ENCODE measurements at places on chromosomes 1 and 21.
A peak's percentile ranks its signal among the peaks of the same experiment; 100 is the strongest.

DNA sequence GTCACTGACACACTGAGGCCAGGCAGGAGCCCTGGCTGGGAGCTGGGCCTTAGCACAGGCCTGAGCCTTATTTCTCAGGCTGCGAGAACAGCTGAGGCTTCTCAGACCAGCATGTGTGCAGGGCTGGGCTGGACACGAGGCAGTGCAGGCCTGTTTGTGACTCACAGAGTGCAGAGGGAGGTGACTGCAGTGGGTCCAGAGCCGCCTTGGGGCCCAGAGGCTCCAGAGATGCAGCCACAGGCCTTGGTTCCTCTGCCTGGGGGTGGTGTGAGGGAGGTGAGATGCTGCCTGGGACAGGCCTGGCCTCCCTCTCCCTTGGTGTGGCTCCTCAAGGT, 61.2 kb upstream of the ETV3 start:
- peak; percentile 54 for DNase-seq

GRCh38 chr1:65255035-65255655, 54.2 kb upstream of the DNAJC6 start:
- no peak for DNase-seq

DNA sequence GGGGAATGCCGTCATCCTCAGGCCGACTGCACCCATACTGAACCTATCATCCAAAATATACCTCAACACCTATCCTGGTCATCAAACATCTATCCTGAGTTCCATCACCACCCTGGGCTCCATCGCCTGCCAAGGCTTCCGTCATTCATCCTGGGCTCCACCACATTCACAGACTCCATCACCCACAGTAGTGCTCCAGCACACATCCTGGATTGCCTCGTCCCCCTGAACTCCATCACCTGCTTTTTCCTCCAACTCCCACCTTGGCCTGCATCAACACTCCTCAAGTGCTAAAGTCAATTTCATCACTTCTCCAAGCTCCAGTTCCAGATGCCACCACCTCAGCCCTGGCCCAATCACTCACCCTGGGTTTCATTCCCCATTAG, 7.8 kb downstream of the MAP3K6 start:
- no peak for DNase-seq

GRCh38 chr1:39102537-39103327, 76.6 kb downstream of the NDUFS5 start:
- no peak for DNase-seq

- DNase-seq = no peak
These were observed 43.1 kb downstream of the OR10J5 start for GRCh38 chr1:159492575-159493323.

- peak; percentile 97 for DNase-seq
These were observed at the start of gene LRRC47 for GRCh38 chr1:3796215-3797061. Gene LRRC47, minus strand, starts transcription at chr1:3796498. Its CDS starts 22 bp downstream, at chr1:3796476.

DNA sequence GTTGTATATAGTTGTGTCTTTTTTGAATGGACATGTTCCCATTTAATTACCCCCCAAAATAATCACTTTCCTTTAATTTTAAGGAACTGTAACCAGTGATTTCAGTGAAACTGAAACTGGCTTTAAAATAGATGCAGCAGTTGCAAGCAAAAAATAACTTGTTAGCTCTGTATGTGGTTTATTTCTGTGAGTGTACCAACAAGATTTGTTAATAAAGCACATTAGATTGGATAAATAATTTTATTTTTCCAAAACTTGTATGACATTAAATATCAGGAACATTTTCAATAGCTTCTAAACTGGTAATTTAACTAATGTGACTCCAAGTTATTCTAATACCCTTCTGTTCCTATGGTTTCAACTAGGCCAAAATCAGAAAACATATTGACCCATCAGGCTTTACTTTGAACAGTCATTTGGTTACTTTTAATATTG, 184.3 kb upstream of the CACYBP start:
- no peak for DNase-seq

GRCh38 chr1:93206567-93206954, 26.0 kb downstream of the CCDC18 start:
- DNase-seq = no peak

- DNase-seq = peak; percentile 79
These were observed 382 bp downstream of the GPBP1L1 start for GRCh38 chr1:45686015-45686287.

DNA sequence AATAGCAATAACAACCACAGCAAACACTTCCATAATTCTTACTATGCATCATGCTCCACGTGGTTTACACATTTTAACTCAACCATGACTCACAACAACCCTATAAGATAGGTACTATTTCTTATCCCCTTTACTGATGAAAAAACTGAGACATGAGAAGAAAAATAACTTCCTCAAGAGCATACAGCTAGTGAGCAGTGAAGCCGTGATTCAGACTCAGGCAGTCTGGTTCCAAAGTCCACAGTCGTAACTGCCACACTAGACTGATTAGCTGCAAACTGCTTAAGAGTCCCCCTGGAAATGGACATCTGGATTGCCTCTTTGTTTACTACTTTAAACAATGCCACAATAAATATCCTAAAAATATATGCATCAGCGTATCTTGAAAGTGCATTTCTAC, 55.7 kb downstream of the PLD5 start:
- DNase-seq = no peak

DNA sequence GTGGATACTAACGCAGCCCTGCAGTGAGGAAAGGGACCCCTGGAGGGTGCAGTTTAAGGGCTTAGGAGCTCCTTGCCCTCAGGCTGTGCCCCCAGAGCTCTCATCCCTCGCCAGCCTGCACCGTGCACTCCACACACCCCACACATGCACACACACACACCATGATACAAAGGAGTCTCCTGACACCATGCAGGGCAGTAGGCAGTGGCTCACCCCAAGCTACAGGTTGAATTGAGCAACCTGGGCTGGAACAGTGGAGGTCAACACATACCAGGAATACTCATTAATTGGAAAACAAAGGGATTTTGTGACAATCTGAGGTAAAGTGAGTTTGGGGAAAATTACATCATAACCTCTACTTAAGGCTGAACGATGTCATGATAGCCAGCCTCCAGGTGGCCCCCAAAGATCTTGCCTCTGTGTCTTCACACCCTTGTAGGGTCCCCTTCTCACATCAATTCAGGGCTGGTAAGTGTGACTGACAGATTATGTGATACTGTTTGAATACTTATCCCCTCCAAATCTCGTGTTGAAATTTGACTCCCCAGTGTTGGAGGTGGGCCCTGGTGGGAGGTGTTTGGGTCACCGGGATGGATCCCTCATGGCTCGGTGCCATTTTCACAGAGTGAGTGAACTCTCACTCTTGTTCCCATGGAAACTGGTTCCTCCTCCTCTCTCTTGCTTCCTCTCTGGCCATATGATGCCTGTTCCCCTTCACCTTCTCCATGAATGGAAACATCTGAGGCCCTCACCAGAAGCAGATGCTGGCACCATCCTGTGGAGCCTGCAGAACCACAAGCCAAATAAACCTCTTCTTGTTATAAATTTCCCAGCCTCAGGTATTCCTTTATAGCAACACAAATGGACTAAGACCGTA, 111.0 kb upstream of the RAB4A start:
- DNase-seq = no peak

DNA sequence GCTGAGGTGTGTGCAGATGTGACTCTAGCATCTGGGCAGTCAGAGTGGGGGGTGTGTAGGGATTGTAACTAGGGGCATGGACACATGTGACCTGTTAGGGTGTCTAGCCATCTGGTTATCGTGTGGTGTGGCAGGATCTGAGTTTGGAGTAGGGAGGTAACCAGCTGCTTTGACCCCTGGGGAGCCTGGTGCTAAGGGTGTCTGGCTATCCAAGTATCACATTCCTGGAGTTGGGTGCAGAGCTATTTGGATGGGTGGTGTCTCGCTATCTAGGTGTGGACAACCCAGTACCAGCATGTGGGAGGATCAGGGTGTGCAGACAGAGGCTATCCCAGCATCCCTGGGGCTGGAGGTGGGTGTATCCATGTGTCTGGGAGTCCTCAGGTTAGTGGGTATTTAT, 4.7 kb downstream of the PTPRU start:
- peak; percentile 46 for DNase-seq

DNA sequence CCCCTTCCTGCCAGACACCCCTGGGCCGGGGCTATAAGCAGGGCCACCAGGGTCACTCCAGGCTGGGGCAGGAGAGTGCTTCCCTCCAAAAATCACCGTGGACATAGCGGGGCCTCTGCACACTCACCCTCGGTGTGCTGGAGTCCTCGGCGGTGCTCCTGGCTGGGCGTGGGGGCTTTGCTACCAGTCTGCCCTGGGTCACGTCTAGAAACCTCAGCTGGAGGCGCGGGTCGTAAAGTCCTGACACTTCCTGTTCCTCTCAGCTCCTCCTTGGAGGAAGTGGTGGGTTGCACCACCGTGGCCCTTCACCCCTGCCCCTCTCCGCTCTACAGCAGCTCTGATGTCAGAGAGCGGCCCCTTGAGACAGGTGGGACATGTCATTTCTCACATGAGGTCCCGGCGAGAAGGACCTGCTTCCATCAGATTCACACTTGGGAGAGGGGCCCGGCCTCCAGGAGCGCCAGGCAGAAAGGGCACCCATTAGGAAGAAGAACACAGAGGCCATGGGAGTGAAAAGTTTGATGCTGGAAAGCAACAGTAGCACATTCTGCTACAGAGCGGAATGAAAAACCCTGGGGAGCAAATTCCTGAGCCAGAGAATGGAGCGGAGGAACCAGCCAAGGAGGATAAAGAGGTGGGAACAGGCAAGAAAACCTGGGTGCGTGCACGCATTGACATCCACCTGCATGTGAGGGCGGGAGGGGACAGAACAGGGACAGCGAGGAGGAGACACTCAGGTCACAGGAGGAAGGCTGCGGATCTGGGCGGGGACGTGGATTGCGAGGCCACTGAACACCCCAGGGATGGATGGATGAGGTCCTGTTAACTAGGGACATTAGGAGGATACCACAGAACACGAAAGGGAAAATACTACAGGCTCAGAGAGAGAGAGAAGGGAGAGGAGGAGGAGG, at the start of gene ITGB2:
Gene ITGB2, minus strand, starts transcription at position 206 of the 911 bp plus-strand sequence. CDS start 10,117 bp downstream, outside the sequence.
- DNase-seq = no peak

- DNase-seq = no peak
These were observed 20.5 kb upstream of the ARTN start for GRCh38 chr1:43913051-43913501.

- DNase-seq = no peak
These were observed 16.4 kb downstream of the BSND start for GRCh38 chr1:55015123-55015522.

- DNase-seq = no peak
These were observed 841 bp downstream of the SNX27 start for GRCh38 chr1:151612501-151613281.

- no peak for DNase-seq
These were observed 107.2 kb downstream of the SIM2 start for GRCh38 chr21:36806103-36806502.

DNA sequence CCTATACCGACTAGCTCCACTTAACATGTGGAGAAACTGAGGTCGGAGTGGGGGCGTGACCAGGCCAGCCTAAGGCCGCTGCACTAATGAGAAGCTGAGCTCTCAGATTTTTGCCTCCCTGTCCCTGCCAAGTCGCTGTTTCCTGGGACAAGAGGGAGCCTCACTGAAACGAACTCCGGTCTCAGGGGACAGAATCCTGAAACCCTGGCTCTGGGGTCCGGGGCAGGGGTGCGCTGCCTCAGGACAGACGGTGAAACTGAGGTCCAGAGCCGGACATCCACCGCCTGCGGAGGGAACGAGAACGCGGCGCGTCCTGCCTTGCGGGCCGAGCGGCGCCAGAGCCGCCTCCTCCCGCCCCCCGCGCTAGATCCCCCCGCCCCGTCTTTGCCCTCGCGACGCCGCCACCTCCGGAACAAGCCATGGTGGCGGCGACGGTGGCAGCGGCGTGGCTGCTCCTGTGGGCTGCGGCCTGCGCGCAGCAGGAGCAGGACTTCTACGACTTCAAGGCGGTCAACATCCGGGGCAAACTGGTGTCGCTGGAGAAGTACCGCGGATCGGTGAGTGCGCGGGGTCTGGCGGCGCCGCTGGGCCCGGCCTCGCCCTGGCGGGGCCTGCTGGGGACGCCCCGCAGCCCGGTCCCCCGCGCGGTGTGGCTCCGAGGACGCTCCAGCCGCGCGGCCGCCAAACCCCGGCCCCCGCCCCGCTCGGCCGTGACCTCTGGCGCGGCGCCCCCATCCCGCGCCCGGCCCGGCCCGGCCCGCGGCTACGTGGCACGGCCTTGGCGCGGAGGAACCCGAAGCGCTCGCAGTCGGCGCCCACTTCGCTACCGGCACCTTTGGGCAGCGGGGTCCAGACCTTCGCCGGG, at the start of gene GPX7:
Gene GPX7, plus strand, starts transcription at position 381 of the 865 bp plus-strand sequence. Its CDS starts 39 bp downstream, at position 420.
- peak; percentile 70 for DNase-seq

DNA sequence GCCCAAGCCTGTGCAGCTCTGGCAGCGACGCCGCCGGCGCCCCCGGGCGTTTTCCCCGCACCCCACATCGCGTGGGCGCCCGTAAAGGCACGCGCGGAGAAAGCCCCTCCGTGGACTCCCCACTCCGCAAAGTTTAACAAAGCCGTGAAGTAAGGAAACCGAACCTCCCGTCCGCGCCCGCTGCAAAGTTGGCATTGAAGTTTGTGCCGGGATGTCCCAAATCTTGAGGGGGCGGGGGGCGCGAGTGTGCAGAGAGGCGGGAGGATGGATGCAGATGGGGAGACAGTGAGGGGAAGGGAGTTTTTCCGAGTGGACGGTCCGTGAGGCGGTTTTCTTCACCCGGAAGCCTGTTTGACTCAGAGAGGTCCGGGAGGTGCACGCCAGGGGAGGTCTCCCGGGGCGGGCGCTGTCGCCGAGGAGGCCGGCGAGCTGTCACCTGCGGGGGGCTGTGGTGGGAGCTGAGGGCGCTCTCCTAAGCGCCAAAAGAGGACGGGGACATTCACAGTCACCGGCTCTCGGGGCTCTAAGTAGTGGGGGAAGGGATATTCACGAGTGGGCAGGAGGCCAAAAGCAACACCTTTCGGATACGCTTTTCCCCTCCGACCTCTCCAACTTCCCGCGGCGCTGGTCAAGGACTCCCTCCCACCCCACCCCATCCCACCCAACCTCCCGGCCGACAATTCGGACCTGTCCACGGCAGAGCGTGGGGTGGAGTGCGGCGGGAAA, 1.3 kb downstream of the WLS start:
- peak; percentile 79 for DNase-seq

DNA sequence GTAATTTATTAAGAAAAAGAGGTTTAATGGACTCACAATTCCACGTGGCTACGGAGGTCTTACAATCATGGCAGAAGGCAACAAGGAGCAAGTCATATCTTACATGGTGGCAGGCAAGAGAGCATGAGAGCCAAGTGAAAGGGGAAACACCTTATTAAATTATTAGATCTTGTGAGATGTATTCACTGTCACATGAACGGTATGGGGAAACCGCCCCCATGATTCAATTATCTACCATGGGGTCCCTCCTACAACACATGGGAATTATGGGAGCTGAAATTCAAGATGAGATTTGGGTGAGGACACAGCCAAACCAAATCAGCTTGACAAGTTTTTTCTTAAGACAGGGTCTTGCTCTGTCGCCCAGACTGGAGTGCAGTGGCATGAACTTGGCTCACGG, 14.3 kb downstream of the DAP3 start:
- no peak for DNase-seq

GRCh38 chr21:27315373-27315772, 348.5 kb upstream of the ADAMTS5 start:
- DNase-seq = no peak

GRCh38 chr1:22349362-22350043, 102.1 kb upstream of the ZBTB40 start:
- DNase-seq = no peak

All from sigmoid colon (tissue), 7 donors.